ENCODE measurements at places on chromosomes 16 and 17.

GRCh38 chr17:78817123-78817522 is 23.5 kb downstream of the USP36 start:
- peak; percentile 78 for DNase-seq

GRCh38 chr17:48181653-48182052 is 74.1 kb downstream of the SNX11 start:
- no peak for DNase-seq

DNA sequence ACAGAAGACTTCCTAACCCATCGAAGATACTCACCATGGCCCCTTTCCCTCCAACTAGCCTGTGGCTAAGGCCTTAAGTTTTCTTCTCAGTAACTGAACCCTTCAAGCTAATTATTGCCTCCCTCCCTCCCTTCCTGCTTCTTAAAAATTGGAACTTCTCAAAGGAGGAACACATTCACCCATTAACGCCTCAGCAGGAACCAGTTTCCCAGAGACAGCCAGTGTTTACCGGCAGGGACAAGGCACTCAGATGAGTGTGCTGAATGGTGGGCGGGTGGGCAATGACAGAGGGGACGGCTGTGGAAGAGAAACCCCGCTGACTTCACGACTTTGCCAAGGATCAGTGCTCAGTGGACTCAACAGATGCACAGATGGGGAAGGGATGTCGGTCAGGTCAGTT is 20.3 kb downstream of the PITPNA start:
- no peak for DNase-seq

DNA sequence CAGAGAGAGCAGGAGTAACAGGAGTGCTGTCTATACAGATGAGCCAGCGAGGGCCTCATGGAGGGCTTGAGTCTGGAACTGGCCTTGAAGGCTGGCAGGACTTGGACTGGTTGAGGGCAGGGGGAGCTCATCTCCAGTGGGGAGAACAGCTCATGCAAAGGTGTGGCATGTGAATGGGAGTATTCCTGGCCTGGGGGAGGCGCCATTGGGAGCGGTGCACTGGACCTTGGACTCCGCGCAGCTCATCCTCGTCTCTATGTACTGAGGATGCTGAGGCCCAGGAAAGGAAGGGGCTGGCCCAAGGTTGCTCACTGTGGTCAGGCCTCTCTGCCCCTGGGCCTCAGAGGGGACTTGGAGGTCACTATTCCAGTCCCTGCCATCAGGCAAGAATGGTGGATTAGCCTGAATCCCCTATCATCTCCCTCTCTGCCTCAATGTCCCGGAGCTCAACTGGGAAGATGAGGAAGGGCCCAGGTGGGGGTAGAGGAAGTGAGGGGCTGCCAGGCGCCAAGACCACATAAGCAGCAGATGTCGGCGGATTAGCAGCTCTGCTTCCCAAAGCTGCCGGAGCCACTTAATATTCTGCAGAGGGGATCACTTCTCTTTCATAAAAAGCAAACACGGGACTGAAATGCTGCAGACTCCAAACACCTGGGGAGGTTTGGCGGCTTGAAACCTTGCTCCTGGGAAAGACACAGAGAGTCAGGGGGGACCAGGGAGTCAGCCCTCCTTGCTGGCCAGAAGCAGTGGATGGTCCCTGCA is 88.9 kb downstream of the SDK2 start:
- DNase-seq, result no peak

GRCh38 chr16:87266846-87267245 is 50.3 kb downstream of the C16orf95 start:
- no peak for DNase-seq

- no peak for DNase-seq
Measured at GRCh38 chr16:7689234-7689633, 356.6 kb downstream of the RBFOX1 start.

DNA sequence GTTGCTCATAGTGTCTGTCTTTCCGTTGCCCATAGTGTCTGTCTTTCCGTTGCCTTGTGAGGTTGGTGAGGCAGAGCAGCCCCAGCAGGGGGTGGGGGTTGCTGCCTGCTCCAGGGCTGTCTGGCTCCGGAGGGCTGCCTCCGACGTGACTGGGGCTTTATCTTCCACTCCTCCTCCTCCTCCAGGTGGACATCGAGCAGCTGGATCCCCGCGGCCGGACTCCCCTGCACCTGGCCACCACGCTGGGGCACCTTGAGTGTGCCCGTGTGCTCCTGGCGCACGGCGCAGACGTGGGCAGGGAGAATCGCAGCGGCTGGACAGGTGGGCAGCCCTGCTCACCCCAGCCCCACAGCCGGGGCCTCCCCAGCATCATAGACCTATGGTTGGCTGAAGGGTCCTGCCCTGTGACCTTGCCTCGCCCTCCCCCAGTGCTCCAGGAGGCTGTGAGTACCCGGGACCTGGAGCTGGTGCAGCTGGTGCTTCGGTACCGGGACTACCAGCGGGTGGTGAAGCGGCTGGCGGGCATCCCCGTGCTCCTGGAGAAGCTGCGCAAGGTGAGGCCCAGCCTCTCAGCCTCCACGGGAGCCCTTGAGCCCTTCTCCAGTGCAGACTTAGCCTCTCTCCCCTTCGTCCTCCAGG is 14.7 kb downstream of the ANKRD13B start:
- no peak for DNase-seq

DNA sequence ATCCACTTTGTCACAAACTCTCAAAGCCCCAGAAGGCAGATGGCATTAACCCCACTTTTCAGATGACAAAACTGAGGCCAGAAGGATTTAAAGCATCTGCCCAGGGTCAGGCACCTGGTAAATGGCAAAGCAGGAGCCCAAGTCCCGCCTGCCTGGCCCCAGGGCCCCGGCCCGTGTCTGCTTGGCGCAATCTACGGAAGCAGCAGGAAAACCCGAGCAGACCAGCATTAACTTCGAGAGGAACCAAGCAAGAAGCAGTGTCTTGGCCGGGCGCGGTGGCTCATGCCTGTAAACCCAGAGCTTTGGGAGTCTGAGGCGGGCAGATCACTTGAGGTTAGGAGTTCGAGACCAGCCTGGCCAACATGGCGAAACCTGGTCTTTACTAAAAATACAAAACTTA is 21.6 kb downstream of the RTN4RL1 start:
- DNase-seq, result no peak

DNA sequence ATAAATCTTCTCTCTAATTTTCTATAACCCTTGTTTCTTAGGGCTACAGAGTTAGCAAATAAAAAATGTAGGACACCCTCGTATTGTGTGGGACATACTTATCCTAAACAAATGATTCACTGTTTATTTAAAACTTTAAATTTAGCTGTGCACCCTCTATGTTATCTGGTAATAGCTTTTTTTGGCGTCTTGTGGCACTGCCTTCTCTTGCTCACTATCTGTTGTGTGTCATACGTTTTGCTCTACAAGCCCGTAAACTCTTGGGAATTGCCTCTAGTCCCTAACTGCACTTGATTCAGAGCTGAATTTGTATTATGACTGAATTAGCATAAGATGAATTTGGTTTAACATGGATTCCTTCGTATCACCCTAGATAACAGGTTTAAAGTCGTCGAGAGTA is 144.3 kb upstream of the MYOCD start:
- no peak for DNase-seq

- DNase-seq, result no peak
Measured at GRCh38 chr17:60231691-60232090, 81.9 kb downstream of the CA4 start.

- DNase-seq, result no peak
Measured at GRCh38 chr16:69093974-69094373, 11.5 kb upstream of the HAS3 start.

GRCh38 chr16:1428511-1428910 is 2.4 kb upstream of the PERCC1 start:
- peak; percentile 17 for DNase-seq

DNA sequence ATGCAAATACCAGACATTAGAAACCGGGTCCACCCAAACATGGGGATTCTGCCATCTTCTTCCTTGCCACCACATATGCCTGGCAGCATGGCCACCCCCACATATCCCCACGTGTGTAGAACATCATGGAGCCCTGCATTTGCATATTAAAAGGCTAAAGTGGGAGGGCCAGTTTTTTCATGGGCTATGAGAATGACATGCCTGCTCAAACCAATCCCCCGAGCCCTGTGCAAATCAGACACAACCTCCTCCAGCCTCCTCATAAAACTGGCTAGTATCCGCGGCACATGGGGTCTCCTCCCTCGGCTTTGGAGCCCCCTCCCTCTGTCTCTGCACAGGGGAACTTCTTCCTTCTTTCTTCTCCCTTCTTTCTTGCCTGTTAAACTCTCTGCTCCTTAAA is 174.9 kb upstream of the WSCD1 start:
- DNase-seq, result no peak

DNA sequence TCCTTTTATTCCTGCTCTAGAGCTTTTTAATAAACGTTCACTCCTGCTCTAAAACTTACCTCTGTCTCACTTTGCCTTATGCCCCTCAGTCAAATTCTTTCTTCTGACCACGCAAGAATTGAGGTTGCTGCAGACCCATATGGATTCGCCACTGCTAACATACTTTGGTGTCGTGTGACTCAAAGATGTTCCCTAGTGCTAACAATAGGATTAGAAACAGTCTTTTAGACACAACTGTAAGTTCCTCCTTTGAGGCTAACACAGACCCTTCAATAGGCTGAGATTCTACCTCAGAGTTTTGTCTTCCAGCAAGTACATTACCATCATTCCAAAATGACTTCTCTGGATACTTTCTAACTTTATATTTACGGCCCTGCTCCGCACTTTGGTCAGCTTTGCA is 149.5 kb upstream of the COX10 start:
- DNase-seq, result no peak

- DNase-seq, result no peak
Measured at GRCh38 chr16:56895813-56896212, 30.8 kb downstream of the SLC12A3 start.

- no peak for DNase-seq
Measured at GRCh38 chr17:82816358-82816757, 23.5 kb downstream of the ZNF750 start.

DNA sequence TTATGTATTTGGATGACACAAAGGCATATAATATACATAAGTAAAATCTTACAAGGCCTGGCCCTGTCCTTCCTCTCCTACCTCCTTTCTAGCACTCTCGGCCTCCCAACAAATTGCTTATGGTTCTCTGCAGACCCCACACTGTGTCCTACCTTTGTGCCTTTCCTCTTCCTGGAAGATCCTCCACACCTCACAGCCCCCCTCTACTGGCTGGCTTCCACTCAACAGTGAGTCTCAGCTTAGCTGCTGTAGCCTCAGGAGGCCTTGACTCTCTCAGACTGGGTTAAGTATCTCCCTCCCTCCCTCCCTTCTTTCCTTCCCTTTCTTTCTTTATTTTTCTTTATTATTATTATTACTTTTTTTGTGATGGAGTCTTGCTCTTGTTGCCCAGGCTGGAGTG is 8.3 kb upstream of the SLC52A1 start:
- DNase-seq, result no peak

- no peak for DNase-seq
Measured at GRCh38 chr17:76337413-76337777, 16.3 kb downstream of the PRPSAP1 start.

DNA sequence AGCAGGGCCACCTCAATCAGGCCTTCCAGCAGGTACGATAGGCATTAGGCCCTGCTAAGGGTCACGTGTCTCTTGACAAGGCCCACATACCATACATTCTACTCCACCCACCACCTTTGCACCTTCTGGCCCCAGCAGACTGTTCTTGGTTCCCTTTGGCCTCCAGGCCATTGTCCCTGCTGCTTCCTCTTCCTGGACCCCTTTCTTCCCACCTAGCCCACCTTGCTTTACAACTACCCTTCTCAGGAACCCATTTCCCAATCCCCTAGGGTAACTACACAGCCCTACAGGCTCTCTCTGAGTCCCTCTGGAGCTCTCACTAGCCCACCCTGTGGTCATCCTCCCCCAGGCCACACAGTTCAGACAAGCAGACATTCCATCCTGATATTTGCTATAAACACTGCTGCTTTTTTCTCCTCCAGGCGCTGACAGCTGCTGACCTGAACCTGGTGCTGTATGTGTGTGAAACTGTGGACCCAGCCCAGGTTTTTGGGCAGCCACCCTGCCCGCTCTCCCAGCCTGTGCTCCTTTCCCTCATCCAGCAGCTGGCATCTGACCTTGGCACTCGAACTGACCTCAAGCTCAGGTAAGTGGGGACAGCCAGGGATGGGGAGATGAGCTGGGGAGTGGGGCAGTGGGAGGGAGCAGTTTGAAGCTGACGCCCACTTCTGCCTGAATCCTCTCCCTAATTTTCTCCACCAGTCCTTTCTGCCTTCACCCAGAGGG is 1.4 kb upstream of the NRN1L start:
- no peak for DNase-seq

DNA sequence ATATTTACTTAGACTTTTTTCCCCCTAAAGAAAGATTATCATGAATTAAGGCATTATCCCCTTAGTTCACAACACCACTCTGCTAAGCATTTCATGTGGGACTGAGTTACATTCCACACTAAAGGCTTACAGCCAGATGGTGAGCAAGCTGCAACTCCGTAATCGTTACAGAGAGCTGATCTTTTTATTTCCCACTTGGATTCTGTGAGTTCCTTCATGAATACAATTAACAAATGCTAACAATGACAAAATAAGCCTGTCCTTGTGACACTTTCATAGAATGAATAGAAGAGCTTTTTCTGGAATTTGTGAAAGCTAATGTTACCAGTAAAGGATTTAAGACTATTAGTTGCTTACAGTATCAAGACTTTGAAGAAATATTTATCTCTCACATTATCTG is 8.7 kb downstream of the OGFOD1 start:
- DNase-seq, result no peak

DNA sequence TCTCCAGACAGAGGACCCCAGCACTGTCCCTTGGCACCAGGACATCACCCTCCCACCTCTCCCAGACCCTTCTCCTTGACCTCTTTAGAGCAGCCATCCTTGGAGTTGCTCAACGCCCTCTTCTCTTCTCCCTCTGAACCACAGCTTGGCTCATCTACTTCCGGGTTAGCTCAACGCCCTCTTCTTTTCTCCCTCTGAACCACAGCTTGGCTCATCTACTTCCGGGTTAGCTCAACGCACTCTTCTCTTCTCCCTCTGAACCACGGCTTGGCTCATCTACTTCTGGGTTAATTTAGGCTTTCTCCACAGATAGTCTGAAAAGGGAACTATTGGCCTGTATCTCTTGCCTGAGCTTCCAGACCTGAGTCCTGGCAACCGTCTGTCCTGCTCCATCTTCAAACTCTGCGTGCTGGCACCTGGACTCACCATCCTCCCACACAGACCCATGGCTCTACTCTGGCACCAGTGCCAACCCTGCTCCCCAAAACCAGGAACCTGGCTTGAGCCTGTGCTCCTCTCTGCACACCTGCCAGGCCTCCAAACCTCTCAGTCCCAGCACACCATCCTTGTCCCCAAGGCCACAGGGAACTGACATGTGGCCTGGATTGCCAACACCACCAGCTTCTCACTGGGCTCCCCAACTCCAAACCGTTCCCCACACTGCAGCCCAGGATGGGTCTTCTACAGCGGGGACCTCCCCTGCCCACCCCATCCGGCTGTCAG is 25.3 kb upstream of the FAAP100 start:
- DNase-seq, result no peak

- DNase-seq, result no peak
Measured at GRCh38 chr17:31541559-31541958, 150.1 kb downstream of the RAB11FIP4 start.

GRCh38 chr17:7883781-7884386 is 4.7 kb upstream of the CHD3 start:
- DNase-seq, result no peak

Measured in effector memory CD8-positive, alpha-beta T cell (primary cell).